ENCODE measurements at places on chromosomes 6 and 20. TPM values are rescaled to one million over a fixed set of nuclear protein-coding genes. Genes with fewer than 3 reads are reported as not detected.

The TAGAP gene
- 112 TPM for total RNA-seq

The METTL24 gene
- 0.55 TPM for total RNA-seq

The CST2 gene
- not detected for total RNA-seq

The SOBP gene
- 1.2 TPM for total RNA-seq

The CYB5R4 gene
- total RNA-seq = 30.4 TPM

The FAM217A gene
- not detected for total RNA-seq

The MLIP gene
- not detected for total RNA-seq

The LY6G6F gene
- total RNA-seq = not detected

The MAN1A1 gene
- 19.5 TPM for total RNA-seq

The BPIFB1 gene
- not detected for total RNA-seq

The DZANK1 gene
- total RNA-seq = 1.8 TPM

The LAMA4 gene
- not detected for total RNA-seq

The DEFB119 gene
- total RNA-seq = not detected

The RIPPLY2 gene
- not detected for total RNA-seq

The SPATA25 gene
- total RNA-seq = 2.0 TPM

The ZNF292 gene
- 70.2 TPM for total RNA-seq

The DUSP22 gene
- 50.4 TPM for total RNA-seq

The ETV7 gene
- total RNA-seq = 9.8 TPM

The CCND3 gene
- total RNA-seq = 413 TPM

The CLIC5 gene
- 6.0 TPM for total RNA-seq

The WASF1 gene
- total RNA-seq = 0.72 TPM

The TUBE1 gene
- 27.6 TPM for total RNA-seq

The PI16 gene
- 0.37 TPM for total RNA-seq

The STMND1 gene
- not detected for total RNA-seq

The CENPW gene
- 43.5 TPM for total RNA-seq

The ADGB gene
- not detected for total RNA-seq

The PIGU gene
- total RNA-seq = 19.1 TPM

The TRIM39 gene
- 24.1 TPM for total RNA-seq

The LMBRD1 gene
- 27.7 TPM for total RNA-seq

The HTR1E gene
- not detected for total RNA-seq

The KCNG1 gene
- not detected for total RNA-seq

The SDCBP2 gene
- 5.1 TPM for total RNA-seq

The SLC44A4 gene
- total RNA-seq = not detected

The COL11A2 gene
- total RNA-seq = 1.00 TPM

The TAAR9 gene
- total RNA-seq = not detected

The PAK5 gene
- total RNA-seq = not detected

The SNTA1 gene
- total RNA-seq = 10.6 TPM

The PRKN gene
- 1.5 TPM for total RNA-seq

The TSPO2 gene
- not detected for total RNA-seq

The OR2H1 gene
- not detected for total RNA-seq

The RIPK1 gene
- total RNA-seq = 31.9 TPM

The SIRPB2 gene
- not detected for total RNA-seq

The TMC2 gene
- not detected for total RNA-seq

The OR12D3 gene
- not detected for total RNA-seq

The TMEM170B gene
- 1.4 TPM for total RNA-seq
